ENCODE measurements at places on chromosomes 7 and 10.

DNA sequence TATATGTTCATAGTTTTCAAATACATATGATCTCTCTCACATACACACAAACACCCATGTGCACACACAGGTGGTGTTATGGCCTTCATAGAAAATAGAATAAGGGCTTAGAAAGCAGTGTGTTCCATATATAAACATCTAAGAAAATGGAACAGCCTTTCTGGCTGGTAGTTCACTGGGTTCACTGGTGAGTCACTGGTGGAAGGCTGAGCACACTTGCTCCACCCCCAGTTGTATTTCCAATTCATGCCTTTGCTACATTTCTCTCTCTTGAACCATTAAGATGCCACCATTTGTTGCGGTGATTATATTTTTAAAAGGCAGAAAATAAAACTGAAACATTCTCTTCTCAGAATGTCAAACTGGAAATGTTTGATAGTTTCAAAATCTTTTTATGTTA is 252.1 kb downstream of the GLI3 start:
- DNase-seq, result no peak

DNA sequence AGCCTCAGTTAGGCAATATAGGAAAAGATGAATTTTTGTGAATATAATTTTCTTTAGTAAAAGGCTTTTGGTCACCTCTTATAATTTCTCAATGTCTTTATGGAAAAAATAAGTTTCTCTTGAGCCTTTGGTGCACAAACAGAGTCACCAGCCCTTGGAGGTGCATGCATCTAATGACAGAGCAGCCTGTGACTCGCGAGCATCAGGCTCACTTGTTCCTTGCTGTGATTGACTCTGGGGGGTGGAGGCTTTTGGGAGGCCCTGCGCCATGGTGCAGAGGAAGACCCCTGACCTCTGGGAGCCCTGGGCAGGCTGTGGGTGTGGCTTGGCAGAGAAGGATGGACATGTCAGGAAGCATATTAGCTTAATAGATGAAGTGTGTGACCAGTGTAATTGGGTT is 60.2 kb downstream of the FIGNL1 start:
- no peak for DNase-seq

DNA sequence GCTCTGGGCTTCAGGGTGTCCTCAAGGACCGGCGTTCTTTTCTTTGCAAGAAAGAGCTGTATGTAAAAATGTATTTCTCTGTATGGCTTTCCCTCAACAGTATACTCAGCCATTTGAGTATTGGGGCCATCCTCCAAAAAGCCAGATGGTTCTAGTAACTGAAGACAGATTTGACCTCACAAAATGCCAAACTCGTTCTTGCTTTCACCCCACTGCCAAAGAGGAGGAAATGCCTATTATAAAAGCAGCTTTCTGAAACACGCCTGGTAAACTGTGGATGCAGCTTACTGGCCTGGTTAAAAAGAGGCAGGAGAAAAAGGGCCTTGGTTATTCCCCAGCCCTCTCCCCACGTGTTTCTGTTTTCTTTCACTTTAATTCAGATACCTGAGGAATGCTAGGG is 7.7 kb upstream of the HTR5A start:
- no peak for DNase-seq

GRCh38 chr10:123398756-123399155 is 244.6 kb downstream of the BUB3 start:
- no peak for DNase-seq

DNA sequence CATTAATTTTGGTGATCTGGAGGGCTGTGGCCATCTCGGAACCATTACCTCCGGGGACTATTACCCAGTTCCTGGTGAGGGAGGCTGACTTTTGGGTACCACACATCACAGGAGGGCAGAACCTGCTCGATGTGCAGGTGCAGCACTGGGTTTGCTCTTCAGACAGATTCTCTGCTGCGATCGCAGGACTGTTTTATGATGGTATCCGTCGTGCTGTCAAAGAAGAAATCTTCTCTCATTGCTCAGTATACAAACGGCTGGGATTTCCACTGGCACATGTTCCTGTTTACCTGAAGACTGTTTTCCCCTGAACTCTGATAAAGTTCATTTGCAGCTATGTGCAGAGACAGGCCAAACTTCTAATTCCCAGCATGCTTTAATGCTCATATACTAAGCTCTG is 27.2 kb upstream of the SHH start:
- DNase-seq, result no peak

DNA sequence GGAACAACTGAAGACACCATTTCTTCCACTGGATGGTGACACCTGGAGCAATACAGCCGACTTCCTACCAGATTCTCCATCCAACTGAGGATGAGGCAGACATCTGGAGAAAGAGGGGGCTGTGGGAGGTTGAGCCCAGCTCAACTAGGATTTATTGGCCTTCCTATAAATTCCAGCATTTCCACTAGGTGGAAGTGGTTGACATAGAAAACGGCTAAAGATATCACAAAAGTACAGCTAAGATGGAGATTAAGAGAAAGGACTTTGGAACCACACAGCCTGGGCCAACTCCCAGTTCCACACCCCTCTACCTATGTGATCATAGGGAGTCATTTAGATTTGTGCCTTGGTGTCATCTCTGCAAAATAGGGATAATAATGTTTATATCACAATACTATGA is 61.3 kb upstream of the CAV2 start:
- no peak for DNase-seq

- DNase-seq, result no peak
These were observed 112.4 kb downstream of the ELMO1 start for GRCh38 chr7:37336259-37336658.

GRCh38 chr10:71434760-71435394 is 38.2 kb downstream of the CDH23 start:
- DNase-seq, result no peak

DNA sequence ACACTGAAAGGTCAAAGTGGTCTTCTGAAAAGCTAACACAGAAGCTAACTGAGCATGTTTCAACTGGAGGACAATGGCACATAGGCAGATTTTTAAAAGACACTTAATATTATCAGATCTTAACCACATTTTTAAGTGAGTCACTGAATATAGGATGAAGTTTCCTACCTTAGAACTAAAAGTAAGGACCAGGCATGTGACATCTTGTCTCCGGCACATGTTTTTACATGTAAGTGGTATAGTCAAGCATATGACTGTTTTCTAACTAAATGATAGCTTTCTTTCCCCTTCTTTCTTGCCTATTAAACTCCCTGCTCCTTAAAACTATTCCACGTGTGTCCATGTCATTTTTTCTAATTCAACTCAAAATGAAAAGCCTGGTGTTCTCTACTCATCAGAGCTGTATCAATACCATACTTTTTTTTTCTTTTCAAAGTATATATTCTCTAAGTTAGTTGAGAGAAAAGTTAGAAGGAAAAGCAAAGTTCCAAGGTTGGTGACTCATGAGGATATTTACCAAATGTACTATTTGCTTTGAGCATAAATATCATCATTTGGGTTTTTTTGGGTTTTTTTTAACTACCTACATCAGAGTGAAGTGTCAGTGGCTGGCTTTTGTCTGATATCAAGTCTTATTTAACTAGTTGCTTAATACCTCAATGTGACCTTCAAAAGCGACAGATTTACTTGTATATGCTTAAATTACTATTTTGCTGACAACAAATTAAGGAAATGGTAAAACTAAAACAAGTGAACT is 127.5 kb downstream of the CRPPA start:
- DNase-seq, result no peak

DNA sequence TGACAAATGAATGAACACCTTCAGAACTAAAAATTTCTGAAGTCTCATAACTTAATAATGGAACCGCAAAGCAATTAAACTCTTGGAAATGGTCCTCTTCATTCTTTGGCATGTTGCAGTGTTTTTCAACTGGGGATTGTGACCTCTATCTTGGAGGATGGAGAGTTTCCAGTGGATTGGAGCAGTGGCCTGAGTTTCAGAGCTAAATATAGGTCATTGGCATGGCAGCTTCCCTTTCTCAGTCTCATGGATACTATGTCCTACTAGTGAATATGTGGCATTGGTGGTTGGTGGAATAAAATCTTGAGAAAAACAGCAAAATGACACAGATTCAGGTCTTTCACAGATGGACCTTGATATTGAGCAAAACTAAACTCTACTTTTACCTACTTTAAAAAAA is 24.1 kb upstream of the EPC1 start:
- DNase-seq, result no peak

Data from posterior cingulate gyrus (tissue), 11 donors.